ENCODE measurements at places on chromosomes 13 and 19.

- H3K27ac ChIP-seq = no peak overlapping the region
- no peak overlapping the region for H3K4me3 ChIP-seq
- H3K36me3 ChIP-seq = peaks cover 5% of the 10 kb centered on the region
These were observed 22.6 kb downstream of the KDM4B start for GRCh38 chr19:4991538-4991937.

DNA sequence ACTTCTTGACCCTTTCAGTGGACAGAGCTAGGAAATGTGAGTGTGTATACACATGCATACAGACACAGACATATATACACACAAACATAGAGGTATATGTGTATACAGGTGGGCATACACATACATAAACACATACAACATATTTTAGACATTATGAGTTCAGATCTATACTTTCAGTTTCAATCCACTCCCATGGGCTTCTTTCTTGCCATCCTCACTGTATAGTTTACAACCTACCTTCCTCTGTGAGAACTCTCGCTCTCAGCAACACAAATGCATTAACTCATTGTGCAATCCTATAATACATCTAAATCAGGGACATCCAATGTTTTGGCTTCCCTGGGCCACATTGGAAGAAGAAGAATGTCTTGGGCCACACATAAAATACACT, 21.2 kb upstream of the SCEL start:
- DNase-seq = no peak
- H3K27ac ChIP-seq = no peak overlapping the region
- H3K27me3 ChIP-seq = no peaks in the 10 kb centered on the region
- H3K36me3 ChIP-seq = no peaks in the 10 kb centered on the region

DNA sequence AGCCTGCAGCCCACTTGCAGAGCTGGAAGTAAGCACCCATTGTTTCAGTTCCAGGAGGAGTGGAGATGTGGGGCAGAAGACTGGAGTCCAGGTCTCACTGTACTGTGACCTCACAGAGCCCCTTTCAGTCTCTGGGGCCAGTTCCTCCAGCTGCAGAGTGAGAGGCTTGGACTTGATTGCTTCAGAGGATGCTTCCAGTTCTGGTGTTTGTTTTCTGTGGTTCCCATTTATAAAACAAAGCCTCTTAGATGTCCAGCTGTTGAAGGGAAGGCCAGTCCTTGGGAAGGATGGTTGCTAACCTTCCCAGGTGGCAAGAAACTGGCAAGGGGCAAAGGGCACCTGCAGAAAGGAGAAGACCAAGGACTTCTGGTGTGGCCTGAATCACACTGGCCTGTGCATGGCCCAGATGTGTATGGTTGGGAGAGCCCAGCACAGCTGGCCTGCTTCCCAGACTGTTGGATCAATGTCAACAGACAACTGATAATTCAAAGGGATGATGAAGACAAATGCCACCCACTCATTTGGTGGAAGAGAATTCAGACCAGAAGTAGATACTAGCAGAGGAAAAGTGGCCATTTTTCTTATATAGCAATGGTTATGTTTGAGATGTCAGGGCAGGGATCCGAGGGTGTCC, 218.5 kb downstream of the ZNF536 start:
- H3K27ac ChIP-seq = no peak overlapping the region
- no peaks in the 10 kb centered on the region for H3K4me1 ChIP-seq
- no peak overlapping the region for H3K4me3 ChIP-seq
- no peak for DNase-seq
- peaks cover 25% of the 10 kb centered on the region for H3K27me3 ChIP-seq
- no peaks in the 10 kb centered on the region for H3K36me3 ChIP-seq

- peaks cover 14% of the 10 kb centered on the region for H3K4me1 ChIP-seq
- H3K36me3 ChIP-seq = no peaks in the 10 kb centered on the region
- H3K4me3 ChIP-seq = no peak overlapping the region
- H3K27me3 ChIP-seq = no peaks in the 10 kb centered on the region
- no peak for DNase-seq
These were observed 152.2 kb downstream of the DCT start for GRCh38 chr13:94327318-94327717.

GRCh38 chr13:113458253-113459065, 5.2 kb upstream of the ADPRHL1 start:
- H3K27me3 ChIP-seq = no peaks in the 10 kb centered on the region
- H3K36me3 ChIP-seq = peaks cover 62% of the 10 kb centered on the region
- no peak overlapping the region for H3K4me3 ChIP-seq
- peaks cover 70% of the 10 kb centered on the region for H3K4me1 ChIP-seq
- H3K27ac ChIP-seq = peak overlapping the region; percentile 80
- DNase-seq = no peak

GRCh38 chr13:25948910-25949309, 102.9 kb downstream of the SHISA2 start:
- DNase-seq = no peak
- H3K36me3 ChIP-seq = no peaks in the 10 kb centered on the region
- H3K4me3 ChIP-seq = no peak overlapping the region
- H3K27me3 ChIP-seq = peaks cover 77% of the 10 kb centered on the region
- no peaks in the 10 kb centered on the region for H3K4me1 ChIP-seq

GRCh38 chr19:10701955-10702525, 801 bp downstream of the QTRT1 start:
- H3K4me3 ChIP-seq = peak overlapping the region; percentile 94
- H3K27me3 ChIP-seq = no peaks in the 10 kb centered on the region
- H3K36me3 ChIP-seq = peaks cover 5% of the 10 kb centered on the region
- DNase-seq = no peak

- no peaks in the 10 kb centered on the region for H3K4me1 ChIP-seq
- no peaks in the 10 kb centered on the region for H3K27me3 ChIP-seq
- no peak overlapping the region for H3K27ac ChIP-seq
- no peak overlapping the region for H3K4me3 ChIP-seq
- DNase-seq = no peak
- peaks cover 34% of the 10 kb centered on the region for H3K36me3 ChIP-seq
These were observed 9.9 kb downstream of the ZNF302 start for GRCh38 chr19:34687348-34687747.

GRCh38 chr19:29724746-29725145, 9.7 kb upstream of the C19orf12 start:
- peaks cover 50% of the 10 kb centered on the region for H3K27me3 ChIP-seq
- peak overlapping the region; percentile 57 for H3K4me3 ChIP-seq
- no peaks in the 10 kb centered on the region for H3K36me3 ChIP-seq
- H3K27ac ChIP-seq = no peak overlapping the region
- DNase-seq = no peak

- no peak within 1 kb of the TSS for H3K27ac ChIP-seq
- H3K4me3 ChIP-seq = peak within 1 kb of the TSS; percentile 69
- peaks cover 22% of the 10 kb centered on the region for H3K4me1 ChIP-seq
These were observed at the start of gene CHST8 for GRCh38 chr19:33621811-33622504. TSS of gene CHST8 (plus strand) at chr19:33621953. CDS start at chr19:33689262, 67,309 bp downstream.

GRCh38 chr13:75279834-75280369, 202.1 kb downstream of the TBC1D4 start:
- H3K27me3 ChIP-seq = no peaks in the 10 kb centered on the region
- DNase-seq = no peak
- H3K36me3 ChIP-seq = peaks cover 23% of the 10 kb centered on the region
- H3K27ac ChIP-seq = no peak overlapping the region
- H3K4me3 ChIP-seq = no peak overlapping the region

DNA sequence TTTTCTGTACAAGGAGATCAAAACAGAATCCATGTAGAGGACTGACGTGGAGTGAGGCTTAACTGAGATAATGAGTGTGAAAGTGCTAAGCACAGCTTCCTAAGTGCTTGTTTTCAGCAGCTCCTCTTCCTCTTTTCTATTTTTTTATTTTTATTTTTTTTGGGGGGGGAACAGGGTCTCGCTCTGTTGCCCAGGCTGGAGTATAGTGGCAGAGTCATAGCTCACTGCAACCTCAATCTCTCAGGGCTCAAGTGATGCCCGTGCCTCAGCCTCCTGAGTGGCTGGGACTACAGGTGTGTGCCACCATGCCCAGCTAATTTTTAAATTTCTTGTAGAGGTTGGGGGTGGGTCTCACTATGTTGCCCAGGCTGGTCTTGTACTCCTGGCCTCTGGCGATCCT, 5.6 kb upstream of the FOSB start:
- no peaks in the 10 kb centered on the region for H3K27me3 ChIP-seq
- H3K27ac ChIP-seq = no peak overlapping the region
- no peak overlapping the region for H3K4me3 ChIP-seq
- H3K36me3 ChIP-seq = no peaks in the 10 kb centered on the region

GRCh38 chr19:23772675-23773063, 14.0 kb upstream of the ZNF681 start:
- H3K4me1 ChIP-seq = no peaks in the 10 kb centered on the region
- no peaks in the 10 kb centered on the region for H3K27me3 ChIP-seq
- no peaks in the 10 kb centered on the region for H3K36me3 ChIP-seq
- H3K4me3 ChIP-seq = no peak overlapping the region

GRCh38 chr19:32388393-32388855, 17.1 kb upstream of the DPY19L3 start:
- no peak overlapping the region for H3K27ac ChIP-seq
- H3K36me3 ChIP-seq = peaks cover 12% of the 10 kb centered on the region
- no peak for DNase-seq
- H3K4me1 ChIP-seq = peaks cover 8% of the 10 kb centered on the region

DNA sequence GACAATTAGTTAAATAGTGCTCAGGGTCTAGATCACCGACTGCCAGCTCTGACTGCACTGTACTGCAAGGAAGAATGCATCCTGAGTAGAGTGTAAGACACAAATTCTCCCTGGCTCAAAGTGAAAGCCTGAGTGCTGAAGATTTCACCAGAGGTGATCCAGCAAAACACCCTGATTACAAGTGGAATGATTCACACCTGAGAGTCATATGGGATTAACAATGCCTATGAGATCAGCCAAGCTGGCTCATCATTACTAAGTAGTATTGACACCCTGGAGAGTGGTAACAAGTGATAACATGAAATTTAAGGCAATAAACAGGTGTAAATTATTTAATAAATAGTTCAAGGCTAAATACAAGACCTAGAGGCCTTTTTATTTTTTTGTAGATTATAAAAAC, 403.8 kb upstream of the PRR20A start:
- DNase-seq = no peak
- H3K27me3 ChIP-seq = no peaks in the 10 kb centered on the region
- no peak overlapping the region for H3K4me3 ChIP-seq
- H3K36me3 ChIP-seq = no peaks in the 10 kb centered on the region
- no peaks in the 10 kb centered on the region for H3K4me1 ChIP-seq
- H3K27ac ChIP-seq = no peak overlapping the region

DNA sequence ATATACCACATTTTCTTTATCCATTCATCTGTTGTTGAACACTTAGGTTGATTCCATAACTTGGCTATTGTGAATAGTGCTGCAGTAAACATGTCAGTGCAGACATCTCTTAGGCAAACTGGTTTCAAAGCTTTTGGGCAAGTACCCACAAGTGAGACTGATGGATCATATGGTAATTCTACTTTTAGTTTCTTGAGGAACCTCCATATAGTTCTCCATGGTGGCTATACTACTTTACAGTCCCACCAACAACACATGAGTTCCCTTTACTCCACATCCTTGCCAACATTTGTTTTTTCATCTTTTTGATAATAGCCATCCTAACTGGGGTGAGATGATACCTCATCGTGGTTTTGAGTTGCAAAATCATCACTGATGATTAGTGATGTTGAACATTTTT, 8.5 kb downstream of the CYSLTR2 start:
- H3K36me3 ChIP-seq = no peaks in the 10 kb centered on the region
- DNase-seq = no peak
- peaks cover 26% of the 10 kb centered on the region for H3K4me1 ChIP-seq
- no peak overlapping the region for H3K4me3 ChIP-seq
- H3K27ac ChIP-seq = peak overlapping the region; percentile 82

DNA sequence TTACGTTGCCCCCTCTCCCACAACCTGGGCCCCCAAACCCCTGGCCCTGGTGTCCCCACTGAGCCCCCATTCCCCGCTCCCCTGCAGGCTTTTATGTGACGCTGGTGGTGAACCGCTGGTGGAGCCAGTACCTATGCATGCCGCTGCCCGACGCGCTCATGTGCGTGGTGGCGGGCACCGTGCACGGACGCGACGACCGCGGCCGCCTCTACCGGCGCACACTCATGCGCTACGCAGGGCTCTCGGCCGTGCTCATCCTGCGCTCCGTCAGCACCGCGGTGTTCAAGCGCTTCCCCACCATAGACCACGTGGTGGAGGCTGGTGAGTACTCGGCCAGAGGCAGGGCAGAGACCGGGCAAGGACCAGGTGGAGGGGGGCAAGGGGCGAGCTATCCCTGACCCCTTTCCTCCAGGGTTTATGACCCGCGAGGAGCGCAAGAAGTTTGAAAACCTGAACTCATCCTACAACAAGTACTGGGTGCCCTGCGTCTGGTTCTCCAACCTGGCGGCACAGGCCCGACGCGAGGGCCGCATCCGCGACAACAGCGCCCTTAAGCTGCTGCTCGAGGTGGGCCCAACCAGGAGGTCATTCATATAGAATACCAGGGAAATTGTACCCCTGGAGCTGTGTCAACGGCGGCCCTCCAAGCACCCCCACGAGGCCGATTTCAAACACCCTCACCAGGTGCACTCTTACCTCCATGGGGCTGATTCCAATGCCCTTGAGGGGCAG, 3.0 kb downstream of the BEST2 start:
- H3K36me3 ChIP-seq = no peaks in the 10 kb centered on the region
- peaks cover 11% of the 10 kb centered on the region for H3K4me1 ChIP-seq
- peaks cover 61% of the 10 kb centered on the region for H3K27me3 ChIP-seq
- no peak overlapping the region for H3K27ac ChIP-seq

DNA sequence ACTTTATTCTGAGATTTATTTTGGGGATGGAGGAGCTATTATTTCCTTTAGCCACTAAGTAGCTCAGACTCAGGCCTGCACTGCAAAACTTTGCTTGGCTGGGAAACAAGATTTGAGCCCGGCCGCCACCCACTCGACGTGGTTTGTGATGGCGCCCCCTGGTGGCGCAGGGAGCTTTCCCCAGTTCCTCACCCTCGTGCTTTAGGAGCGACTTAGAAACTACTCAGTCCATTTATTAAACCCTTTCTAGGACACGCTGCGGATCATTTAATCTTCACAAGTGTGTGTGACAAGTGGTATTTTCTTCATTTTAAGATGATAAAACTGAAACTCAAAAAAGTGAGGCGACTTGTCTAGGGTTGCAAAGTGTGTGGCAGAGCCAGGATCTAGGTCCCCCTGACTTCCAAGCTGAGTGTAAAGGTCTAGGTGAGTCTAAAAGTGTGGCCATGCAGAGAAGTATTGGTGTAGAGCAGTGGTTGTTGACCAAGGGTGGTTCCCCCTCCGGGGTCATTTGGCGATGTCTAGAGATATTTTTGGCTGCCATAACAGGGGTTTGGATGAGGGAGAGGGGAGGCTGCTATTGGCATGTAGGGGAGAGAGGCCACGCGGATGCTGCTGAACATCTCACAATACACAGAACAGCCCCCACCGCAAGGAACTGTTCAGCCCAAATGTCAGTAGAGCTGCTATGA, 2.2 kb downstream of the CXCL17 start:
- peaks cover 3% of the 10 kb centered on the region for H3K27me3 ChIP-seq
- no peaks in the 10 kb centered on the region for H3K36me3 ChIP-seq
- no peak overlapping the region for H3K4me3 ChIP-seq
- peaks cover 27% of the 10 kb centered on the region for H3K4me1 ChIP-seq
